CD4-positive, alpha-beta T cell treated with Interferon gamma for 1 hour (primary cell): ENCODE measurements at places on chromosomes 11 and 22.

DNA sequence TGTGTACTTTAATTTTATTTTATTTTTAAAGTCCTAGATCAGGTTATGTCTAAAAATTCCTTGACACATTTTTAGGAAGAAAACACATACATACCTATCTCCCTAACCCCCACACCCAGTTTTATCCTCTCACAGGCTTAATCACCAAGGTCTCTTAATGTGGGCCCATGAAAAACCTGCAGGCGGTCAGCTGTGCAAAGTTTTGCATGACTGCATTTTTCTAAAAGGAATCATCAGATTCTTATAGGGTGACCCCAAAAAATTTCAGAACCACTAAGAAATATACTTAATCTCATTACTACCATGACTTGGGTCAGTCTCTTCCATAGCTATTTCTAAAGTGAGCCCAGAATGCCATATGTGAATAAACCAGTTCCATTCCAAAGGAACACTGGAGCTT is 19.8 kb downstream of the SAA1 start:
- DNase-seq = no peak

- no peak for DNase-seq
Measured at GRCh38 chr22:24536089-24536488, 18.8 kb downstream of the GUCD1 start.

- no peak for DNase-seq
Measured at GRCh38 chr22:29183971-29184848, 21.5 kb upstream of the EMID1 start.

- no peak for DNase-seq
Measured at GRCh38 chr11:40183073-40184064, 1276.1 kb downstream of the LRRC4C start.

DNA sequence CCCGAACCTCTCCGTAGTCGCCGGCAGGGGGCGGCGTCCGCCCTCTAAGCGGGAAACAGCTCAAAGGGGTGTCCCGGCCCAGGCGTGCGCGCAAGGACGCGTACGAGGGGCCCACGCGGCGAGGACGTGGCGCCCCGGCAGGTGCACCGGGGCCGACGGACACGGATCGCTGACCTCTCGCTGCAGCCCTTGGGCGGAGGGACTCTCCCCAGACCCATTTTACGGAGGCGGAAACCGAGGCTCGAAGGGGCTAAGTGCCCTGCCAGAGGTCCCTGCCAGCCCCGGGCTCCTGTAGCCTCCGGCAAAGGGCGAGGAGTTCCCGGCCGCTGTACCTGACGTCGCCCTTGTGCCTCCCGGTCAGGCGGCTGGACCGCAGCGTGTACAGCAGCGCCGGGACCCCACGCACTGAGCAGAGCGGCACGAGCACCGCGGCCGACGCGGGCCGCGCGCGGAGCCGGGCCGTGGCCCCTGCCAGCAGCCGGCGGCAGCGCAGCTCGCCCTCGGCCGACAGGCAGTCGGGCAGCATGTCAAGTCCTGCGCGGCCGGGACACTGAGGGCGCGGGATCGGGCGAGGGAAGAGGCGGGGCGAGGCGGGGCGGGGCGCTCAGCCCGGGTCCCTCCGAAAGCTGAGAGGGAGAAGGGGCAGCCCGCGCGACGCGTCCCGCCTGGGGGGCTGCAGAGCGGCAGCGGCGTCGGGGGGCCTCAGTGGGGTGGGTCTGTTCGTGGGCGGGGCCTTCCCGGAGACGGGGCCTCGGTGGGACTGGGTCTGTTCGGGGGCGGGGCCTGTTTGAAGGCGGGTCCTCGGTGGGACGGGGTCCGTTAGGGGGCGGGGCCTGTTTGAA is at the start of gene NUDT8:
Gene NUDT8, minus strand, starts transcription at position 552 of the 842 bp plus-strand sequence. Its CDS starts 26 bp downstream, at position 526.
- DNase-seq = peak; percentile 85

DNA sequence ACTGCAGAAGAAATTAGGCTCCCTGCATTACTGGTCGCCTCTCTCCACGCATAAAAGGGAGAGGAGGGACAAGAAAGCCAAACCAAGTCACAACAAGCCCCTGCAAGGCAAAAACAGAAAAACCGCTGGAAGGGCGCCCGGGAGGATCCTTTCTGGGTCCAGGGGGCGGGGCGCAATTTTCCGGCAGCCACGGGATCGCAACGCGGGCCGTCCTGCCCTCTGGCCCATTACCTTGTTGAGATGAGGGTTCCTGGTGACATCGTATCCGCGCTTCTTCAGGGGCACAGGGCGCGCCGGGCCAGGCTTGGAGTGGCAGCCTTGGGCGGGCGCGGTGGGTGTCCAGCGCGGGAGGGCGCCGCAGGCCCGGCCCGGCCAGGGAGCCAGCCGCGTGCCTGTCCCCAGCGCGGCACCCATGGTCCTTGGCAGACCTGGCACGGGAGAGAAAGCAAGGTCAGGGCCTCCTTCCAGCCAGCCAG is 847 bp downstream of the ME3 start:
- DNase-seq = no peak

GRCh38 chr11:126727381-126727780 is 273.2 kb downstream of the KIRREL3 start:
- no peak for DNase-seq

DNA sequence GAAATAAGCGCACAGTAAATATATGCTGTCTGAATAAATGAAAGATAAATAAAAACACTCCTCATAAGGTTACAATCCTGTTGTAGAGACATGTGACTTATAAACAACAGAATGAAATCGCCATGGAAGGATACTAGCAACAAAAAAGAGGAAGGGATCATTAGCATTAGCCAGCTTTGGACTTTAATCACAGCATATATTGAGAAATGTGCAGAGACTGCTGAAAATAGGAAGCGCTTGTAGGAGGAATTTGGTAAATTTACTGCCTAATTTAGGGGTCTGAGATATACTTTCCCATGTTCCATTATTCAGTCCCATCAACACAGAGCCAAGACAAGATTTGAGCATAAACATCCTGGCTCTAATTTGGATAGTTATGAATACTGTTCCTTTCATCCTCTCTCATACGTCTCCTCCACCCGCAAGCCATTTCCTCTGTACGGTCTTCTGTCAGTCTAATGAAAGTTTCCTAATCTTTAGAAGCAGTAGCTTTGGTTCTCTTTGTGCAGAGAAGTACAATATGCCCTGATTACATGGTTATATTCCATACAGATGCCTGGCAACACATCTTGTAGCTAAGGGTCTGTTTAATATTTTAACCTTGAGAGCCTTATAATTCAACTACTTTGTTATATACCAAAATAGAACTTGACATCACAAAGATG is 37.1 kb upstream of the AKIP1 start:
- no peak for DNase-seq

- DNase-seq = no peak
Measured at GRCh38 chr11:119166368-119167076, 2.0 kb upstream of the NLRX1 start.
